ENCODE measurements at places on chromosomes 6 and 20.

- H3K4me3 ChIP-seq, result no peak overlapping the region
- H3K36me3 ChIP-seq, result no peaks in the 10 kb centered on the region
- no peaks in the 10 kb centered on the region for H3K27me3 ChIP-seq
- no peaks in the 10 kb centered on the region for H3K4me1 ChIP-seq
- H3K27ac ChIP-seq, result no peak overlapping the region
Observed at GRCh38 chr6:119481976-119482375, 132.4 kb upstream of the MAN1A1 start.

GRCh38 chr20:33551778-33552177 is 61.9 kb downstream of the CBFA2T2 start:
- H3K4me1 ChIP-seq, result no peaks in the 10 kb centered on the region
- no peak overlapping the region for H3K27ac ChIP-seq
- no peaks in the 10 kb centered on the region for H3K36me3 ChIP-seq
- no peak for DNase-seq
- H3K4me3 ChIP-seq, result no peak overlapping the region

DNA sequence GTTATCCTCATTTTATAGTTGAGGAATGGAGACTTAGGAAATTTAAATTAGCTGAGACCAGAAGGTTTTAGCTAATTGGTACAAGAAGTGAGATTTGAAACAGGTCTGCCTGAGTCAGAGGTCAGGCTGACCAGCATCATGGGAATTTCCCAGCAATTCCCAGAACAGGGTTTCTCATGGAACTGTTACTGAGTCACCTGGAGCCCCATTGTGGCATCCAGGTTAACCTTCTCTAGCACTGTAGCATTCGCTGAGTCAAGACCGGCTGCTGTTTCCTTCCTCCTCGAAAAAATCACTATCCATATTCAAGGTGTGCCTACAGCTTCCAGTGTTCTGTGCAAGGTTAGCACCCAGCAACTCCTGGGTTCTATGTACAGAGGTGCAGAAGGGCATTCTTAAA is 238.0 kb upstream of the MAN1A1 start:
- no peaks in the 10 kb centered on the region for H3K36me3 ChIP-seq
- H3K27ac ChIP-seq, result no peak overlapping the region

- H3K27me3 ChIP-seq, result no peaks in the 10 kb centered on the region
- no peaks in the 10 kb centered on the region for H3K4me1 ChIP-seq
- no peak for DNase-seq
- H3K27ac ChIP-seq, result no peak overlapping the region
Observed at GRCh38 chr6:79170959-79171358, 63.5 kb downstream of the HMGN3 start.

DNA sequence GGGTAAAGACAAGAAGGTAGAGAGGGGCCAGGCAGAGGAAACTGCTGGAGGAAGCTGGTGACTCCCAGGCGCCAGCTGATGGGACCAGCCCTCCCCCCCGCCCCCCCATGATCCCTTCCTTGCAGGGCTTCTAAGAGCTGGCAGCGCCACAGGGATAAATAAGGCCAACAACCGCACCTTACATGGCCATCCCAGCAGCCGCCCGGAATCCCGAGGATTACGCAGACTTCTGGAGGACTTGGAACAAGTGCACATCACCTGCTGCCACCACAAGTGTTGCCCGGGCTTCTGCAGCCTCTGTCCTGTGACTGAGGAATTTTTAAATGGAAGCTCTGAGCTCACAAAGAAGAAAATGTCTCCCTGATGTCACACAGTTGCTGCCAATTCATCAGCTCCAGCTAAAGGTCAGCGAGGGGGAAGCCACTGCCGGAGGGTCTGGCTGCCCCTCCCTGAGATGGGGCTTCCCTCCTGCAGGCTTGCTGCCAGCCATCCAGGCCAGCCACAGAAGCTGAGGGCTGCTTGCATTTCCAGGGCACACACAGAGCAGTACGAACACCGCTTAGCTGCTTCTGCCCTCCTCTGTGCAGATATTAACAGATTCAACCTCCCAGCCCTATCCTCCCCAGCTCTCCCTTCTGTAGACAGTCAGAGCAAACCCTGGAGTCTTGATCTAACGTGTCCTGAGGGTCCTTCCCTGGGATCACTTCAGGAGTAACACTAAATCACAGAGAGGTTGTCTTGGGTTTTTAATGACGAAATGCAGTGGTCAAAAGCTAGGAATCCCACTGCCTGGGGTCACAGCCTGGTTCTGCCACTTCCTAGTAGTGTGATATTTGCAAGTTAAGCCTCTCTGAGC is 38.6 kb upstream of the PIM1 start:
- peaks cover 8% of the 10 kb centered on the region for H3K4me1 ChIP-seq
- H3K4me3 ChIP-seq, result no peak overlapping the region
- no peak for DNase-seq

GRCh38 chr20:21074605-21075336 is 31.4 kb downstream of the LINC00237 start:
- no peaks in the 10 kb centered on the region for H3K36me3 ChIP-seq
- H3K27me3 ChIP-seq, result no peaks in the 10 kb centered on the region
- no peak for DNase-seq

- no peak overlapping the region for H3K4me3 ChIP-seq
- DNase-seq, result no peak
- no peaks in the 10 kb centered on the region for H3K36me3 ChIP-seq
- H3K4me1 ChIP-seq, result no peaks in the 10 kb centered on the region
- no peaks in the 10 kb centered on the region for H3K27me3 ChIP-seq
Observed at GRCh38 chr20:54126806-54127655, 46.8 kb downstream of the CYP24A1 start.

All from iPS DF 6.9 (cell line).